ENCODE measurements at places on chromosomes 1 and 21. TPM values are rescaled to one million over a fixed set of nuclear protein-coding genes. Genes with fewer than 3 reads are reported as not detected.

TMEM54 gene
- 165 TPM for total RNA-seq

CFAP74 gene
- total RNA-seq: not detected

- no peak for DNase-seq
These were observed 81.5 kb downstream of the MRPS6 start for GRCh38 chr21:34154878-34155277.

GRCh38 chr1:182054698-182055326 lies 6.7 kb downstream of the ZNF648 start:
- DNase-seq: peak; percentile 19

DNA sequence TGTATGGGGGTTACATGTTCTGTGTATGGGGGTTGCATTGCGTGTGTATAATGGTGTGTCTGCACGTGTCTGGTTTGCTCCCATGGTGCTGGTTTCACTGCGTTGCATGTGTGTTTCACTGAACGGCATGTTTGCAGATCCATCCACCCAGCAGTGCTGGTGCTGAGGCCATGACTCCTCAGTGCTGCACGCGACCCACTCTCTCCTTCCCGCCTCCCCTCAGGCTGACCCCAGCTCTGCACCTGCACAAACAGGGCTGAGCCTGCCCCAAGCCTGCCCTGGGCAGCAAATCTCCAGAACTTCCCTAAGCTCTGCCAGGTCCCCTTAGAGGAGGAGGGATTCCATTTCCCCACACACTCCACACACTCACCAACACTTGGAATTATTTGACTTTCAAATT lies 18.7 kb downstream of the ACTRT2 start:
- no peak for DNase-seq

- no peak for DNase-seq
These were observed 18.7 kb upstream of the POFUT2 start for GRCh38 chr21:45306453-45306831.

DNA sequence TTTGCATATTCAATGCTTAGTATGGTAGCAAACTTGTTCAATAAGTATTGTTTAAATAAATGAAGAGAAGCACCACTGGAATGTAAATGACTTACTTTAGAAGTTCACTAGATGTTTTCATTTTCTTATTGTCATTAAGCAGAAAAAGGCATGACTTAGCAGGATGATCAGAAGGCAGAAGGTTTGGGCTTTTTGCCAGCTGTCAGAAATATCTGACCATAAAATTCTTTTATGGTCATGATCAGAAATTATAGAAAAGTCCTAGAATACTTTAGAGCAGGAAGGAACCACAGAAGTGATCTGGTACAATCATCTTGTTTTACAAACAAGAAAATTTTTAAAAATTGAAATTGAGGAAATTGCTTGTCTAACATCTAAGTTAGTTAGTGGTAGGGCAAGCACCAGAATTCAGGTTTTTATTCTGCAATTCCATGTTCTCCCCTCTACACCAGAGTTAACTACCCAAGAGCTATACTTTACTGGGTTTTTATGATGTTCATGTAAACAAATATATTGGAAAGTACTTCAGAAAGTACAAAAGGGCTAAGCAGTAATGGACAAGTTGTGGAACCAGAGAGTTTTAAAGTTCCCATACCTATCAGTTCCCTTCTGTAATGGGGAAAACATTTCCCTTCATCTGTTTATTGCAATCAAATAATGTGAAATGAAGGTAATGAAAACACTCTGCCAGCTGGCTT lies 10.1 kb downstream of the FMO5 start:
- no peak for DNase-seq

DNA sequence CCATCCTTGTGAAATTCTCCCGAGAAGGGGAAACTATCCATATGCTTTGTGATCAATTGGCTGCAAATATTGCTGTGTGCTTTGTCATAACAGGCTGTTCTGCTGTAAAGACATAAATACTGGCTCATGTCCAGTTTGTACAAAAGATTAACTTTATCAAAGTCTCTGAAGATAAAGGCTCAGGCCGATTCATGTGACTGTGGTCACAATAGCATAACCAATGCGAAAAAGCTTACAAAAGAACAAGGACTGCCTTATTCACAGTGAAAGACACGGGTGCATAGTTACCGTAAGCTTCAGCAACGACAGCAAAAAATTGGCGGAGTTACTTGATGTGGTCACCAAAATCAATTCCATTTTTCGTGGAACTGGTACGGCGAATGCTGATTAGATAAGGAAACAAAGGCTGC lies 173.6 kb upstream of the CHRM3 start:
- no peak for DNase-seq

DNA sequence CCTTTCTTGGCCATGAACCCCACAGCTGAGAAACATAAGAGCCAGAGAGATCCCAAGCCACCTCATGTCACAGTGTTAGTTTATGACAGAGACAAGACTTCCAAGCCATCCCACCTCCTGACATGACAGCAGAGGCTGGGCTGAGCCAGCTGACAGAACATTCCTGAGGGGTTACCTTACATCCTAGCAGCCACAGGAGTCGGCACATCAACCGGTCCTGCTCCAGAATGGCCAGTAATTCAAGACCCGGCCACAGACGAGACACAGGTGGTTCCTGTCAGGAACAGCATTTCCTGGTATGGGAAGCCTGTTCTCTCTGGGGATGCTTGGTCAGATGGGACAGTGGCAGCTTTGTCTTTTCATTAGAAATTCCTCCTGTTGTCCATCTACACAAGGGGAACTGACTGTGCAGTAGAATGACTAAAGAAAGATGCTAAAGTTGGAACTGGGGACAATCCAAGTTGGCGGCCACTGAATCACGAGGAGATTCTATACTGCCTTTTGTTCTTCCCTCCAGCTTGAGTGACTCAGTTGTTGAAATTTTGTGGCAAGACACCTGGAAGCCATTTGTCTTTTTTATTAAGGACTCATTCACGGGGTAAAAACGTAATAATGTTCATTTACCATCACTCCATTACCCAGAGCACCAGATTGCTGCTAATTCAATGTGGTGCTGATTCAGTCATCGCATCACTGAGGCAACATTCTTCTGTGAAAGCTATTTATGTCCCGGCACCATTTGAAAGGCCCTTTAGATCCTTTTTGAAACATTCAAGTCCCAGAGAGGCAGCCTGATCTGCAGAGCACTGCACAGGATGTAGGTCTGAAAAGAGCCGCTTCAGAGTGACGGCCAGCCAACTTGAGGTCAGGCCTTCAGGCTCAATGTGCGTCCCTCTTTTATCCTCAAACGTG lies 37.2 kb upstream of the NPL start:
- DNase-seq: no peak

DNA sequence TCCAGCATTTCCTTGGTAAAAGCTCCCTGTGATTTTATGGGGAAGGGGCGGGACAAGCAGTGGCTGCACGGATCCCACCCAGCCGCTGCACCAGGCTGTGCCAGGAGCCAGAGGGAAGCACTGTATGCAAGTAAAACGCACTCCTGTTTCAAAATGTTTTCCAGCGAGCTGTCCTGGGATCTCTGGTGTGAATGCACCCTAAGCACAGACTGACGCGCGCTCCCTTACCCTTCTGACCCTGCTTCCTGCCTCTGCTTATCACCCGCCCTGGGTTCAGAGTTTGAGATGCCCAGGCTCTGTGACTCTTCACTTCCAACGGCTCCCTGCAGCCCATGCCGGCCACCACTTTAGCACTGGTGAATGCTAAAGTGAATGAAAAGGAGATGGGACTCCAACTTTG lies 131.2 kb downstream of the RHOU start:
- DNase-seq: no peak
